ENCODE measurements at places on chromosomes 4 and X.

DNA sequence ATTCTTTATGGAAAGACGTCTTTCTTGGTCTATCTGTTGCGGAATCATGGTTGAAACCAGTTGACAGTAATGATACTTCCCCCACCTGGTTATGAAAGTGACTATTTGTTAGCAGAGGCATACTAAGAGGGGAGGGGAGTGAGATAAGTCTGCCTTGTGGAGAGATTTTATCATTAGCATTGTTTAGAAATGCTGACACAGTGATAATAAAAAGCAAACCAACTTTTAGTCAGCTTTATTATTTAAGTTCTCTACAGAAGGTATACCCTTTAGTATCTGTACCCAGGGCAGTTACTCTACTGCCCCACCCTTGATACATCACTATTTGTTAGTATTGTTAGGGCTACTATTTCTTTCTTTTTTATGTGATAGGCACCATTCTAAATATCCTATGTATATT, 26.9 kb upstream of the IL1RAPL2 start:
- no peak for DNase-seq

DNA sequence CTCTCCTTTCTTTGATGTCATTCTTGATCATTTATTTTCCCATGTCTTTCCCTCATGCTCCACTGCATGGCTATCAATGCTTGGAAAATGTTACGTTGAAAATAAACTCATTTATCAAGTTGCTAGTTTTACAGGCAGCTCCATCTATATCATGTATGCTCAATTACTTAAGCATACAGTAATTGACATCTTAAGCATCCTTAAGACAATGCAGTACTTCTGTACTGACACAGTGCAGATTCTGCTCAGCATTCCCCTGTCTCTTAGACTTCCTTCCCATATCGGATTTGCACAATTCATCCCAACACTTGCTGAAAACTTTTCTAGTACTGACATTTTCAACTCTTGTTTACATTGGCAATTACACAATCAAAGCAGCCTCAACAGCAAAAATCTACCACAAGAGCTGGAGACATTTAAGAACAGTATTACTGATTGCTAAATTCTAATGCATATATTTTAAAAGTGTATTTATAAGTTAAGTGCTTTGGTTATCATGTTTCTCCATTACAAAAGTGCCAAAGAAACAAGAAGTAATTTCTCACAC, 165.6 kb downstream of the ATP10D start:
- no peak for DNase-seq

DNA sequence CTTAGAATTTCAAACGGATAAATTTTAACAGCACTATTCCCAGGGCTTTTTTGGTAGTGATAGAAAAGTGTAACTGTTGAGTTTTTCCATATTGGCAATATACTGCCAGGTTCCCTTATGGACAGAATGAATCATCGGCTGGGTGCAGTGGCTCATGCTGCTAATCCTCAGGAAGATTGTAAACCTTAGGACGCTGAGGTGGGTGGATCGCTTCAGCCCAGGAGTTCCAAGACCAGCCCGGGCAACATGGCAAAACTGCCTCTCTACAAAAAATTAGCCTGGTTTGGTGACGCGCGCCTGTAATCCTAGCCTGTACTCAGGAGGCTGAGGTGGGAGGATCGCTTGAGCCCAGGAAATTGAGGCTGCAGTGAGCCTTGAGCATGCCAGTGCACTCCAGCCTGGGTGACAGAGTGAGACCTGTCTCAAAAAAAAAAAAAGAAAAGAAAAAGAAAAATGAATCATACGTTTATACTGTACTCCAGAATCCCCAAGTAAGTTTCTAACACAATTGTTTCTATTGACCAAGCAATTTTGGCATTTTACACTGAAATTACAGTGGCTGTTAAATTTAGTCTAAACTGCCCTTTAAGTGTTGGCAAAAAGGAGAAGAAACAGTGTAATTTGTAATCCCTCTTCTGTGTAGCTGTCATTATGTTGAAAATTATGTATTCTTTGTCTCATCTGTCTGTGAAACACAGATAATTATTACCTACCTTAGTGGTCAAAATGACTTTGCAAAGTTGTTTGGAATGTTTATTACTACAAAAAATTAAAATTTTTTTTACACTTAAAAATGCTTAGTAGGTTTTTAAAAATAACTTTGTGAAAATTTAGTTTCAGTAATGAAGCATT, 1.8 kb downstream of the SLC30A9 start:
- no peak for DNase-seq

- DNase-seq = no peak
Observed at GRCh38 chrX:40570346-40571093, 10.2 kb upstream of the ATP6AP2 start.

- no peak for DNase-seq
Observed at GRCh38 chr4:146265950-146266490, 51.7 kb downstream of the REELD1 start.

GRCh38 chr4:95432466-95432865, 116.3 kb downstream of the UNC5C start:
- DNase-seq = no peak

DNA sequence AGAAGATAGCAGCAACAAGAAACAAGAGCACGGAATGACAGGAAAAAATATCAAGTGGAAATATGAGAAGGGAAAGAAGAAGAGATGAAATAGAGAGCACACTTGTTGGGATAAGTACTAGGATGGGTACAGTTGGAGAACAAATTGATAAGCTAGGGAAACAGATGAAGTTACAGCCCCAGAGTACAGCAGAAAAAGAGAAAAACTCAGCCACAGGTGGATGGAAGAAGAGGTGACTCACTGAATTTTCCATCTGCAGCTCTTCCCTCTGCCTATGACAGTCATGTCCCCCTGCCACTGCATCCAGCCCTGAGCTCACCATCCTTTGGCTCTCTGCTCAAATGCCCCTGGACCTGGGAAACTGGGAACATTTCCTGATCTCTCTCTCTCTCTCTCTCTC, 209.0 kb downstream of the BCOR start:
- DNase-seq = no peak

- no peak for DNase-seq
Observed at GRCh38 chr4:36348403-36348938, 67.1 kb downstream of the DTHD1 start.

GRCh38 chrX:618761-619450, 11.7 kb upstream of the SHOX start:
- DNase-seq = no peak

DNA sequence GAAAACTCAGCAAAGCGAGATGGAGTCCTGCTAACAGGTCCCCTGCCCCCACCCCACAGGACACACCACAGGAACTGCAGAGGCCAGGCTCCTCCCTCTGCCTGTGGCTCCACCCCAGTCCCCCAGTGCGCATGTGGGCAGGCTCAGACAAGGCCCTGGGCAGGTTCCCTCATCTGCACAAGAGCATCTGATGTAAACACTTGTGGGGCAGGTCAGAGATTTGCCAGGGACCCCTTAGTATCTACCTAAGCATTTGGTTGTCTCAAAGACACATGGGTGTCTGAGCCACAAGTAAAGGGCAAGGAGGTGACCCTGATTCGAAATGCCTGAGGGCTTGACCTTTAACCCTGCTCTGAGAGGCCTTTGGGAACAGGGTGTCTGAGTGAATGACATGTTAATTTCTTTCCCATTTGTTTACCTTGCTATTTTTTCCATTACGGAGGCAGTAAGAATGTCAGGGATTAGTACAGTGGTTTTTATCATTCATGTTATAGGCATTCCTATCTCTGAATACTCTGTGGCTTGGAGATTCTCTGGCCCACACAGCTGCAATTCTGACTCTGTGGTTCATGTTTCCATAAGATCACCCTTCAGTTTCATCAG, 85.3 kb downstream of the ZNF518B start:
- no peak for DNase-seq

DNA sequence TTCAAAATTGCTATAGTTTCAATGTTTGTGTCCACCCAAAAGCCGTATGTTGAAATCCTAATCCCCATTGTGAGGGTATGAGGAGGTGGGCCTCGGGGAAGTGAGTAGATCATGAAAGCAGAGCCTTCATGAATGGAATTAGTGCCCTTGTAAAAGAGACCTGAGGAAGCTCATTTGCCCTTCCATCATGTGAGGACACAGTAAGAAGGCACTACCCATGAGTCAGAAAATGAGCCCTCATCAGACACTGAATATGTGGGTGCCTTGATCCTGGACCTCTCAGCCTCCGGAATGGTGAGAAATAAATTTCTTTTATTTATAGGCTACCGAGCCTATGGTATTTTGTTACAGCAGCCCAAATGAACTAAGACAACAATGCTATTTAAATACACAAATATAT, 57.7 kb upstream of the EFHC2 start:
- DNase-seq = no peak

Data from activated gamma-delta T cell (primary cell).